ENCODE measurements at places on chromosomes 12 and 14.

GRCh38 chr14:53696217-53696965 lies 260.2 kb downstream of the BMP4 start:
- DNase-seq: no peak

- no peak for DNase-seq
Measured at GRCh38 chr12:82625523-82625922, 61.2 kb upstream of the TMTC2 start.

DNA sequence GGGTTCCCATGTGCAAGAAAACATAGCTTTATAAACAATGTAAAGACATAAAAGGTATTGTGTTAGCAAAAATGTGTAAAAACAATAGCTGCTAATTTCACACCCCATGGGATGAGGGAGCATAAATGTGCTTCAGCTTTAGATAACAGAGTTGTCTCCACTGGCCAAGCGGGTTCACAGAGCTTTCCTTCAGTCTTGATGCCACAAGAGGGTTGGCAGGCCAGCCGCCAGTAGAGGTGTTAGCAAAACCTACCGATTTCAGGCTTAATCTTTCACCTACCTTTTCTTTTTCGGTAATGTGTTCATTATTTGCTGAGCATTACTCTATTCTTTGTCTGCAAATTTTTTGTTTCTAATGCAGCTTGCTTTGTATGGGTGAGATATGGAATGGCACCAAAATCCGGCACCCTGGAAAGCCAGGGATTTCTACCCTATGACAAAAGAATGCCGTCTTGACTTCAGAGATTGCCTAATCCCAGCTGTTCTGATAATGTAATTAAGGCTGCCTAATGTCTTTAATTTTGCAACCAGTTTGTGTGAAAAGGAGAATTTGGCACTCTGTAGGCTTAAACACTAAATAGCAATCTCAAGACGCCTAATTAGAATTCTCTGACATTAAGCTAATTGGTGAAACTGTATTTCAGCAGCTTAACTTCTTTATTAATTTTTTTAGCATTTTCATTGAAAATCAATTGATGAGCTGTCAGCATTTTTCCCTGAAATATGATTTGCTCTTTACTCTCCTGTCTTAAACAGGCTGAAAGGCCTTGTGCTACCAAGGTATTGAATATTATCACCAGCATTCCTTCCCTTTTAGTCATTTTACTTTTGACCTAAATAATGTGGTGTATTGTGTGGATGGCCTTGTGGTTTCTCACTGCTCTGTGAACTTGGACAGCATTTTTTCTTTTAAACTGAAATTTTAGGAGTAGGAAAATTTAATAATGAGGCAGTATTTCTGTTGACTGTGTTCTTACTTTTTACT lies 60.7 kb downstream of the POLR3B start:
- DNase-seq: no peak

DNA sequence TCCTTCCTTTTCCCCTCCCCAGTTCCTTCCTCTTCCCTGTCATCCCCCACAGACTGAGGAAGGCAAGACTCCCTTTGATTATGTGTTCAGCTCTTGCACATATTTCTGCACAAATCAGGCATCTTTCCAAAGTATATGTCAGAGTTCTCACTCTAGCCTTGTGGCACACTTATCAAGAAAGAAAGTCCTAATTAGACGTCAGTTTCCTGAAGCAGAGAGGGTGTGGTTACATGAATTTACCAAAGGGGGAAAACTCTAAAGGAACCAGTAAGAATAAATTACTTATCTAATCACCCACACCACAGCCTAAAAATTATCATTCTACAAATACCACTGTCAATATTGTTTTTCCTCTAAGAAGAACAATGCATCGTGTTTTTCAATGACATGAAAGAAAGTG lies 120.7 kb upstream of the GRIP1 start:
- no peak for DNase-seq

GRCh38 chr14:34593740-34594375 lies 36.1 kb downstream of the SNX6 start:
- no peak for DNase-seq
